Chondrocyte (in vitro differentiated cells): ENCODE measurements at places on chromosomes 4 and X. TPM values are rescaled to one million over a fixed set of nuclear protein-coding genes. Genes with fewer than 3 reads are reported as not detected.

Gene SPP1
- total RNA-seq: 13.5 to 16.0 TPM (median 15.7 TPM) in 3 replicates

Gene ARMCX2
- total RNA-seq: 144 to 193 TPM (median 146 TPM) in 3 replicates

GRCh38 chrX:56564164-56564885 is 898 bp downstream of the UBQLN2 start:
- DNase-seq: no peak

Gene OPN1MW2
- total RNA-seq: not detected in 3 replicates

DNA sequence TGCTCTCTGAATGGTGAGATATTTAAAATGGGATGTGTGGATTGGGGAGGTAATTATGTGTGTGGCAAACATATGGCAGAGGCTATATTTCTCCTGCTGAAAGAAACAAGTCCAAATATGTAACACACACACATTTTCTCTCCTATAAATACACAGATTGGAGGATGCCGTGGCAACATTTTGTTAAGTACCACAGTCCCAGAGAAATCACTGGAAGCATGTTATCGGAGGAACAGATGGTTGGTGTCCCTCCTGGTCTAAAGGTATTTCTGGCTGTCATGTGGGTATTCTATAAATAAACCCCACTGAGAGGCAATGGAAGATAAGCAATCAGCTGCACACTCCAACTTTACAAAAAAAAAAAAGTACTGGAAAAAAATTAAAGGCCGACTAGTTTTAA is 528.3 kb upstream of the BOD1L1 start:
- DNase-seq: no peak

- DNase-seq: no peak
These were observed 4.9 kb upstream of the BCOR start for GRCh38 chrX:40102393-40103381.

GRCh38 chr4:118206627-118207026 is 146.2 kb downstream of the PRSS12 start:
- no peak for DNase-seq

DNA sequence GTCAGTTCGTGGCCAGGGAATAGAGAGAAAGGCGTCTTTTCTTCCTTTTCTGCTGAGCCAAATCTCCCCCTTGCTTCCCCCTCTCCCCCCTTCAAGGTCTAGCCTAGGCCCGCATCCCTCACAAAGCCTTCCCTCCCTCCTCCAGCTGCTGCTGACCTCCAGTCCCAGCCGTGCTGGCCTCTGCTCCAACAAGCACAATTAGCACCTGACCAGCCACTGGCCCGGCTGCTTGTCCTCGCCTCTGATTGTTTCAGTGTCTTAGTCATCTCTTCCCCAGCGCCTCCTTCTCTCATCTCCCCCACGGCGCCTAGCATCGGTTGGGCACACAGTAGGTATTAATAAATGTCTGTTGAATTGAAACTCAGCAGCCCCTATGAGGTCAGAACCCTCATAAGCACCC is 4.2 kb downstream of the ELF4 start:
- DNase-seq: no peak

Gene MND1
- 0.90 to 3.5 TPM (median 2.2 TPM) in 3 replicates for total RNA-seq

- DNase-seq: no peak
These were observed 1.3 kb upstream of the OTUD5 start for GRCh38 chrX:48958635-48959094.

- no peak for DNase-seq
These were observed 404.6 kb upstream of the PITX2 start for GRCh38 chr4:111027526-111027925.

- DNase-seq: no peak
These were observed 174.4 kb downstream of the CAMK2D start for GRCh38 chr4:113587156-113587555.

Gene GASK1B
- total RNA-seq: 36.2 to 139 TPM (median 37.6 TPM) in 3 replicates

GRCh38 chr4:4994312-4995097 is 24.8 kb downstream of the CYTL1 start:
- no peak for DNase-seq

DNA sequence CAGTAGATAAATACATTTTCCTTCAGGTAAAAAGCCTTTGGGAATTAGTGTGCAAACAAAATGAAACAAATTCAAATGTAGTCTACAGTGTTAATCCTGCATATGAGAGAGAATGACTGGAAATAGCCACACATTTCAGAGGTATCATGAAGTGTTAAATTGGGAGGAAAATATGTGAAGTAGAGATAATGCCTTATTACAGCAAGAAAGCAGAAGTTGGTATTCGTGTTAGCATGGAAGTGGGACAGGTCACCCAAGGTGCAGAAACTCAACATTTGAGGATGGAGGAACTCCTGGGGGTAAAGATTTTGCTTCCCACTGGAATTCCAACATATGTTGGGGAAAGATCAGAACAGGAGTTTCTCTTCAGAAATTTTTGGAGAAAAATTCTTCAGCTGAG is 51.3 kb downstream of the EMCN start:
- DNase-seq: no peak

Gene PCDH10
- total RNA-seq: 30.2 to 69.6 TPM (median 30.5 TPM) in 3 replicates

DNA sequence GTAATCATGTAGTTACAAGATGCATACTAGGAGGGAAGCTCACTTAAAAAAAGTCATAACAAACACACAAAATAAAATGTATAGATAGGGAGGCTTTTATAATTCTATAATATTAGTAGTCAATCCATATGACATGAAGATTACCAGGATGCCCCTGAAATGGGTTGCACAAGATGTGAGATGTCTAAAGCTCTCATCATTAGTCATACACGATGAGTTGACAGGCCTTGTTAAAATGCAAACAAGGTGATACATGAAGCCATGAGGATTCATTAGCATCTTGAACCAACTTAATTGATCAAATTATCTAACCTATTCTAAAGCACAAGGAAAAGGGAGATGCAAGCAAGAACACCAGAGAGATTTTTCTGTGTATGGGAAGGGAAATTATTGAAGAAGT is 470.2 kb downstream of the IQCM start:
- DNase-seq: no peak

DNA sequence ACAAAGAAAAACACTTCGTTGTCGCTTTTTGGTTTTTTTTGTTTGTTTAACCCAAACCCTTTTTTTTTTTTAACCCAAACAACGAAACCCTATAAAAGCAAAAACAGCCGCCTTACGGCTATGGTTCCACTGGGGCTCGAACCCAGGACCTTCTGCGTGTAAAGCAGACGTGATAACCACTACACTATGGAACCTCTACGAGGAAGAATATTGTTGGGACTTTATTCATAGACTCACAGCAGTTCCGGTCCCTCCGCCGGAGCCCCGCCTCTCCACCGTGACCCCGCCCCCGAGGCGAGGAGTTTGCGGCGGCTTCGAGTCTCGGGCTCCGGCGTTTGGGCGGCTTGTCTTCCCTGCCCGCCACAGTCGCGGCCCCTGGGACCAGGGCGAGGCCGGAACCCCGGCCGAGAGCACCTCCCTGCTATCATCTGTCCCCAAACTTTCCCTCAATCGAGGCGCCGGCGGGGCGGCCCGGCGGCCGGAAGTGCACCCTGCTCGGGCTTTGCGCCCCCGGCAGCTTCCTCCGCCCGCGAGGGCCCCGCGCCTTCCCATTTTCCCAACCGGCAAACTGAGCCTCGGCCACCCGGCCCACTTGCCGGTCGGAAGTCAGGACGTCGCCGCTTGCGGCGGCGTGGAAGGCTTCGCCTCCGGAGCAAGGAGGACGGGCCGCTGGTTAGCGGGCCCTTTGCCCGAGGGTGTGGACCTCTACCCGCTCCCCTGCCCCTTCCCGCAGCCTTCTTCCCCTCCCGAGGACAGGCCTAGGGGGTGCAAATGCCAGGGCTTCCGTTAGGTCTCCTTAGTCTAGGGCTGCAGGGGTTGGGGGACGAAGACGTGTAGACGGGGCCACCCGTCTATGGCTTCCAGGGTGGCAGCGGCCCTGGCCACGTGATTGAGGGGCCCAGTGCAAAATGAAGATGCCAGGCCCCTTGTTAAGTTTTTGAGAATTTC is 3.2 kb upstream of the RS1 start:
- no peak for DNase-seq
